GM23248 (cell line): ENCODE measurements at places on chromosomes 11 and 22.

DNA sequence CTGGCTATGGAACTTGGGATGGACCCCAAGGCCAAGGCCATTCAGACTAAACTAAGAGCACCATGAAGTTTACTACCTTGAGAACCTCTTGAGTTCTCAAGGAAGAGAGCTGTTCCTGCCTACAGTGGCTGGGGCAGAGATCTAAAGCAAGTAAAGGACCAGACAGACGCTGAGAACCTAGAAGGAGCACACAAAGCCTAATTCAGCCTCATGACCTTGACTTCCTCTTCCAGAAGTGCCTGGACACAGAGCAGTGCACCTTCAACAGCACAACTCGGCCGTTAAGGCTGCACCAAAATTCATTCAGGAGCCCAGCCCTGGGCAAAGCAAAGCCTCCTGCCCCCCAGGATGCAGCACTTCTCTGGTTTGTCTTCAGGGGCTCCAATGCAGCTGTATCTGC is 82.9 kb upstream of the AKIP1 start:
- no peak overlapping the region for H3K27ac ChIP-seq
- no peak overlapping the region for H3K4me3 ChIP-seq
- no peaks in the 10 kb centered on the region for H3K27me3 ChIP-seq

- H3K27me3 ChIP-seq = no peaks in the 10 kb centered on the region
- H3K4me3 ChIP-seq = no peak overlapping the region
- no peak for DNase-seq
- H3K27ac ChIP-seq = no peak overlapping the region
These were observed 31.3 kb upstream of the YPEL1 start for GRCh38 chr22:21766691-21767462.

DNA sequence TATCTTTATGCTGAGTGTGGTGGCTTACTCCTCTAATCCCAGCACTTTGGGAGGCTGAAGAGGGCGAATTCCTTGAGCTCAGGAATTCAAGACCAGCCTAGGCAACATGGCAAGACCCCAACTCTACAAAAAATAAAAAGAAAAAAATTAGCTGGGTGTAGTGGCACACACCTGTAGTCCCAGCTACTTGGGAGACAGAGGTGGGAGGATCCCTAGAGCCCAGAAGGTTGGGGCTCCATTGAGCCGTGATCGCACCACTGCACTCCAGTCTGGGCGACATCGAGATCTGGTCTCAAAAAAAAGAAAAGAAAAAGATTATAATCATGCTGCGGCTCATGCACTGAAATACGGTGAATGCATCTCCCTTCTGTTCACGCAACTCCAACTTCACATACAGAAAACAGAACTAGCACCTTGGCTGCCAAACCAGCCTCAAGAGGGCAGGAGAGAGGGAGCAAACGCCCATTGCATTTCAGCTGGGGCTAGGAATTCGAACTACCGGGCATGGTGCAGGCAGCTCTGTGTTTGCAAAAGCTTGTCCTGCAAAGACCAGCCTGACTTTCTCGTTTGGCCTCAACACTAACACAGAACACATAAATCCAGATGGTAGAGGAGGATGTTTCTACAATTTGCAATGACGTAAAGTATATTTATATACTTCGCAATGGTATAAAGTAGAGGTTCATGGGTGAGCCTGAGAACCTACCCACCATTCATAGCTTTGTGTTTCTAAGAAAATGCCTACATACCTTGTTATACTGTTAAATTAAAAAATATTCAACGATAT is 6.3 kb upstream of the SYNGR1 start:
- DNase-seq = peak; percentile 77
- no peaks in the 10 kb centered on the region for H3K27me3 ChIP-seq
- no peak overlapping the region for H3K27ac ChIP-seq
- H3K4me3 ChIP-seq = no peak overlapping the region
- H3K4me1 ChIP-seq = no peaks in the 10 kb centered on the region

DNA sequence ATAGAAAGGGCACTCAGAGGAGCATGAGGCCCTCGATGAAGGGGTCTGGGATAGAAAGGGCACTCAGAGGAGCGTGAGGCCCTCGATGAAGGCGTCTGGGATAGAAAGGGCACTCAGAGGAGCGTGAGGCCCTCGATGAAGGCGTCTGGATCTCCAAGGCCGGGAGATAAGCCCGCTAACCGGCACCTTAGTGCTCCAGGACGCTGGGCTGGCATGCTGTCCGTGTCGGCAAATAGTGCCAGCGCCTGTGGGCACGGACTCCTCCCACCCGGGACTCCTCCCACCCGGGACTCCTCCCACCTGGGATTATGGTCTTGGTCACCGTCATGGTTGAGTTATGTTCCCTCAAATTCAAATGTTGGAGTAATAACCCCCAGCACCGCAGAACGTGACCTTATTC is 725.3 kb downstream of the BRD1 start:
- H3K4me3 ChIP-seq = no peak overlapping the region
- no peaks in the 10 kb centered on the region for H3K36me3 ChIP-seq
- no peak for DNase-seq
- H3K4me1 ChIP-seq = no peaks in the 10 kb centered on the region
- H3K27me3 ChIP-seq = no peaks in the 10 kb centered on the region
- no peak overlapping the region for H3K27ac ChIP-seq

GRCh38 chr11:45224766-45225165 is 61.4 kb downstream of the SYT13 start:
- no peaks in the 10 kb centered on the region for H3K36me3 ChIP-seq
- H3K27ac ChIP-seq = no peak overlapping the region
- no peaks in the 10 kb centered on the region for H3K27me3 ChIP-seq
- no peak for DNase-seq

DNA sequence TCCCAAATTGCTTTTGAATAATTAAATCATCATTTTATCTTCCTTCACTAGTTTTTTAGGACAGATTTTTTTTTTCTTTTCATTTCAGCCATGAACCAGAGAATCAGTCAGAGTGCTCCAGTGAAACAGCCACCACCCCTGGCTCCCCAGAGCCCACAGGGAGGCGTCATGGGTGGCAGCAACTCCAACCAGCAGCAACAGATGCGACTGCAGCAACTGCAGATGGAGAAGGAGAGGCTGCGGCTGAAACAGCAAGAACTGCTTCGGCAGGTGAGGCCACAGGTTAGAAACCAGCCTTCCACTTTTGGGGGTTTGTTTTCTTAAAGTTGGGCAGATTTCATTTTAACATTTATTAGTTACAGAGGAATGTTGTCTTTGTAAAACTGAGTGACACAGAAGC is 95.6 kb downstream of the YAP1 start:
- H3K27me3 ChIP-seq = no peaks in the 10 kb centered on the region
- H3K27ac ChIP-seq = no peak overlapping the region
- H3K4me1 ChIP-seq = peaks cover 25% of the 10 kb centered on the region
- DNase-seq = no peak
- no peak overlapping the region for H3K4me3 ChIP-seq

DNA sequence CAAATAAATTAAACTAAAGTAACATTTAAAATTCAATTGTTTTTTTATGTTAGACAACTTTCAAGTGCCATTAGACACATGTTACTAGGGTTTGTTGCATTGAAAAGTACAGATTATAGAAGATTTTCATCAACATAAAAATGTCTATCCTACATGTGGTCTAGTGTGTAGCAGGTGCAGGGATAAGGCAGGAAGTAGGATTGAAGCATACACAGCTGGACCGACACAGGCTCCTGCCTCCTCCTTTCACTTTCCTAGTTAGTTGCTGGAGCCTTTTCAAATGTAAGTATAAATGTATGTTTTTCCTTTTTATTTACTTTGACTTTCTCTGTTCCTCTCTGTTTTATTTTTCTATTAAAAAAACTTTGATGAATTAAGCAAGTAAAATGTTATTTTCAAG is 246.9 kb upstream of the LUZP2 start:
- DNase-seq = no peak
- H3K4me1 ChIP-seq = no peaks in the 10 kb centered on the region
- no peaks in the 10 kb centered on the region for H3K36me3 ChIP-seq
- no peak overlapping the region for H3K27ac ChIP-seq
- no peak overlapping the region for H3K4me3 ChIP-seq

GRCh38 chr11:3009481-3009880 is 17.4 kb upstream of the NAP1L4 start:
- H3K4me3 ChIP-seq = no peak overlapping the region
- DNase-seq = no peak
- H3K27me3 ChIP-seq = no peaks in the 10 kb centered on the region
- H3K36me3 ChIP-seq = peaks cover 41% of the 10 kb centered on the region

GRCh38 chr11:111392552-111392951 is 13.5 kb upstream of the POU2AF1 start:
- H3K27me3 ChIP-seq = peaks cover 43% of the 10 kb centered on the region
- H3K4me3 ChIP-seq = no peak overlapping the region
- no peak overlapping the region for H3K27ac ChIP-seq
- no peak for DNase-seq

- peak; percentile 65 for DNase-seq
- H3K27ac ChIP-seq = peak overlapping the region; percentile 37; the same call in 1 of the 2 replicates
- no peaks in the 10 kb centered on the region for H3K27me3 ChIP-seq
- H3K4me3 ChIP-seq = no peak overlapping the region
These were observed 29.5 kb upstream of the HIPK3 start for GRCh38 chr11:33227578-33228261.

DNA sequence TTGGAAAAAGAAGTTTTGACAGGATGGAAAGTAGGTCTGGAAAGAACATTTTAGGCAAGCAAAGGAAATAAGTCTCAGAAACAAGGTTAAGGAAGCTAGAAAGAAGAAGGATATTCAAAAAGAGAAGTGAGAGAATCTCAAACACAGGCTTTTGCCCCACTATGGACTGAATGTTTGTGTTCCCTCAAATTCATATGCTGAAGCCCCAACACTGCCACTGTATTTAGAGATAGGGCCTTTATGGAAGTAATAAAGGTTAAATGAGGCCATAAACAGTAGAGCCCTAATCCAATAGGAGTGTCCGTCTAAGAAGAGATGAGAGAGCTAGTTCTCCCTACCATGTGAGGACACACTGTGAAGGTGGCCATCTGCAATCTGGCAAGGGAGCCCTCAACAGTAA is 20.6 kb upstream of the RPS13 start:
- H3K36me3 ChIP-seq = peaks cover 16% of the 10 kb centered on the region
- H3K4me3 ChIP-seq = no peak overlapping the region
- H3K27ac ChIP-seq = no peak overlapping the region
- no peaks in the 10 kb centered on the region for H3K27me3 ChIP-seq
- no peak for DNase-seq

DNA sequence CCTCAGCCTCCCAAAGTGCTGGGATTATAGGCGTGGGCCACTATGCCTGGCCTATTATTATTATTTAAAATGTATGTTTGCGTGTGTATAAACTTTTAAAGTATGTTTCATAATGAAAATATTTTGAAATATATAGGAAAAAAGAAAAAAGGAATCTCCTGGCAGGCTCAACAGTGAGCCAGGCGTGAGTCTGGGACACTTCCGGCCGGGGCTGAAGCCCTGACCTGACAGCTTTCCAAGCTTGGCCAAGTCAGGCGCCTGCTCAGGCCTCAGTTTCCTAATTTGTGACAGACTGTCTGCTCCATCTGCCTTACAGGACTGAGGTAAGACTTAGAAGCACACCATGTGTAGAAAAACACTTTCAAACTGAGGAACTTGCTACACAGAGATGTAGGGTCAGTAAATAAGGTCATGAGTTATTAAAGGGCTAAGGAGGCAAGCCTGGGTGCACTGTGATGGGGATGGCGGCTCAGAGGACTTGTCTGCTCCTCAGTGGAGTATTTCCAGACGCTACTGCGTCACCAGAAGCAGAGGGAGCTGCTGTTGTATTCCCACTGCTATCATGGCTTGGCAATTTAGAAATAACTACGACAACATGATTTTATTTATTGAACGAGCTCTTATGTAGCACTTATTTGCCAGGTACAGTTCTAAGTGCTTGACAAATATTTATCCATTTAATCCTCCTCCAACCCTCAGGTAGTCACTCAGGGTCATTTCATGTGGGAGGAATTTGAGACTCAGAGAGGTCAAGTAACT is 100.1 kb downstream of the PRR5L start:
- H3K36me3 ChIP-seq = peaks cover 8% of the 10 kb centered on the region; the same call in 1 of the 2 replicates
- H3K4me3 ChIP-seq = no peak overlapping the region
- H3K27ac ChIP-seq = no peak overlapping the region
- H3K27me3 ChIP-seq = no peaks in the 10 kb centered on the region
- DNase-seq = no peak
